Stimulated activated CD4-positive, alpha-beta T cell treated with anti-CD3 and anti-CD28 coated beads, Interleukin-15, amount 100 ng/mL, for 1 hour (primary cell): ENCODE measurements at places on chromosomes 1 and 21.

- DNase-seq, result no peak
Measured at GRCh38 chr1:42047508-42047880, 105.7 kb upstream of the GUCA2B start.

DNA sequence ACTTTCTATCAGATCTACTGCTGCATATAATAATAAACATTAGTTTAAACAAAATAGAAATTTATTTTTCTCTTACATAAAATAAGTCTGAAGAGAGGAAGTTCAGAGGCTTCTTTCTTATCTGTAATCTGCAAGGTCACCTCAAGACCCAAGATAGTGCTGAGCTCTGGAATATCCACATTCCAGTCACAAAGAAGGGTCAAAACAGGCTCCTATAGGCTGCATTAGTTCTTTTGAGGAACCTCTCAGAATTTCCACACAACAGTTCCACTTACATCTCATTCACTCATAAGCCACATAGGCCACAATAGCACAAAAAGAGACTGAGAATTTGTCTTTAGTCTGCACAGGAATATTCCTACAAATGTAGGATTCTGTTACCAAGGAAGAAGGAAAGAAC, 15.4 kb downstream of the DYNLT5 start:
- no peak for DNase-seq

DNA sequence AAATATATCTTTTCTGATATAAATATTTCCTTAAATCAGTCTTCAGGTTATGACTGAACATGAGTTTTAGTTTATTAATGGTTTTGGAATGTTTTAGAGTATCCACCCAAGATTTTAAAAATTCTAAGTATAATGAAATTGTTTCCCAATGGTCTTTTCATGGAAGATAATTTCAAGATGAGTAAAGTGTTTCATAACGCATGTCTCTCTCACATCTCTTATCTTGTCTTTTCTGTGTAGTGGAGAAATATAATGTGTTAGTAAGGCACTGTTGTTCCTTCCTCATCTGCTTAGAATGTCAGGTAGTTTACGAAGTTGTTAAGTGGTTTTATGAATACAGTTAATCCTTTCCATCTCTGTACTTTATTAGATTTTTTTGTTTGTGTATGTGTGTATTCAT, 49.6 kb downstream of the PLA2G4A start:
- DNase-seq, result no peak

- no peak for DNase-seq
Measured at GRCh38 chr1:193156822-193157142, 29.6 kb downstream of the B3GALT2 start.

- no peak for DNase-seq
Measured at GRCh38 chr1:26181586-26182382, 4.5 kb downstream of the CNKSR1 start.

DNA sequence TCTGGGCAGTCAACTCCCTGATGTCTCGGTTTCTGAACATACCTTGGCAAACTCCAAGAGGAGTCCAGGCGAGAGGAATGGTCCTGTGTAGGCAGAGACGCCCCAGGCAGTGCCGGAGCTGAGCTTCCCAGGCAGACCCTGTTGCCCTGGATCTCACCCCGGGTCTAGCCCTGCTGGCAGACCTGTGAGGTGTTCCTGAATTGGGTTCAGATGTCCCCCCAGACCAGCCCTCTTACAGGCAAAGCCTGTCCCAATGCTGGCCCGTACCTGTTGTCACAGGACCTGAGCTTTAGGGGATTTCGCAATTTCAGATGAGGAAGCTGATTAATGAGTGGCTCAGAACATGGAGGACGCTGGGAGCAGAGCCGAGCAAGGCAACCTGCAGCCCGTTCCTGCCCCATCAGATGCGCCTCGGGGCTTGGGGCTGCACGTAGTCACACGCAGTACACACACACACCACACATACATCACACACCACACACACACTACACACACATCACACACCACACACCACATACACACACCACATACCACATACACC, 38.5 kb upstream of the PDE9A start:
- DNase-seq, result peak; percentile 24

- DNase-seq, result no peak
Measured at GRCh38 chr21:31659286-31659535, 282 bp upstream of the SOD1 start.

DNA sequence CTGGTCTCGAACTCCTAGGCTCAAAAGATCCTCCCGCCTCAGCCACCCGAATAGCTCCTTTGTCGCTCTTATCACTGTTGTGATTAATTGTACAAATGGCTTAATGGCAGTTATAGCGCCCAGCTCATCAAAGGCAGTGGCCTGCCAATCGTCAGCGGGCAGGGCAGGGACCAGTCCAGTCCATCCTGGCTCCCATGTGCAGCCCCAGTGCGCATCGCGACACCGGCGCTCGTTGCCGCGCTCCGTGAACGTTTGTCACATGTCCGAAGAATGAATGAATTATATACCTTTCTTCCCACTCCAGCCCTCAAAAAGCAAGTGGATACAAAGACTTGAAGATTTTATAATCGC, 18.4 kb downstream of the MTX1 start:
- DNase-seq, result no peak
